ENCODE measurements at places on chromosomes 7 and 10. TPM values are rescaled to one million over a fixed set of nuclear protein-coding genes. Genes with fewer than 3 reads are reported as not detected.

GRCh38 chr7:52569151-52569550, 466.3 kb upstream of the POM121L12 start:
- no peak for DNase-seq

DNA sequence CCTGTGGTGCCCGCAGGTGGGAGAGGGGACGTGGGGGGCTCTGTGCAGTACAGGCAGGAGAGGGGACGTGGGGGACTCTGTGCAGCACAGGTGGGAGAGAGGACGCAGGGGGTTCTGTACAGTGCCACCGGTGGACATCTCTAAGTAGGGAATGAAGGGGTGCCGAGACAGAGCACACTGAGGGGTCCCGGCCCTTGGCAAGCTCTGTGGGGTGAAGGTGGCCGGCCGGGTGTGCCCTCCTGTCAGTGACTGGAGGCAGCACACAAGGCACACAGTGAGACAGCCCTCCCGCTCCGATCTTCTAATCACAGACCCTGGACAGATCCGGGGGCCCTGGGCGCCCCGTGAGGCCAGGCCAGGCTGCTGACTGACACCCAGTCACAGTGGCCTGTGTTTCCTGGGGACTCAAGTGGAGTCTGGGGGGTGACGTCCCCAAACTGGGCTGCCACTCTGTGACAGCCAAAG, 11.2 kb downstream of the GPR146 start:
- no peak for DNase-seq

GRCh38 chr10:75662715-75663114, 231.3 kb downstream of the LRMDA start:
- no peak for DNase-seq

DNA sequence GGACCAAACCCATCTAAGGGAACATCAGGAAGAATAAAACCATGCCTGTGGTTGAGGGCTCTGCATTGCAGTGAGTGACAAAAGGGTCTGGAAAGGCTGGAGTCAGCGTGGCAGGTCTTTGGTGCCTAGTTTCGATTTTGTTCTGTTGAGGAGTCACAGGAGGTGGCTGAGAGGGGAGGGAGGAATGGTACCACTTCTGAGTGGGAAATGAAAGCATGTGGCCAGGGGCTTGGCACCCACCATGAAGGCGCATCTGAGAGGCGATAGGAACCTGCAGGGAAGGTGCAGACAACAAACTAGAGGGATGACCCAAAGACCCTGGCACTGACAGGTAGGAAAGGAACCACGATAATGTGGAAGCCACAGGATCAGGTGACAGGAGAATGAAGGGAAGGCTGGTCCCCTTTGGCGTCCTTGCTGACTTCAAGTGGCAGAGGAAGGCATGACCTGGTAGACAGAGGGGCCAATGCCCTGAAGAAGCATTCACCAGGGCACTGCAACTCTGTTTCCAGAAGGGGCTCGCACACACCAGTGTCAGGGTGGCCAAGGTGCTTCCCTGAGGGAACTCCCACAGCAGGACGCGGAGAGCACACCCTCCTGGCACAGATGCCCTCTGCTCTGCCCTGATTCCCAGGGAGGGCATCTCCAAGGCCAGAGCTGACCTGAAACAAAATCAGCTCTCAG, 41.7 kb downstream of the HIPK2 start:
- DNase-seq: no peak

- no peak for DNase-seq
These were observed 439.7 kb upstream of the IGFBP3 start for GRCh38 chr7:46360811-46361210.

- DNase-seq: no peak
These were observed 525.4 kb downstream of the GALNT17 start for GRCh38 chr7:71657386-71657785.

- DNase-seq: no peak
These were observed 75.7 kb downstream of the PTPRE start for GRCh38 chr10:127982601-127983000.

DNA sequence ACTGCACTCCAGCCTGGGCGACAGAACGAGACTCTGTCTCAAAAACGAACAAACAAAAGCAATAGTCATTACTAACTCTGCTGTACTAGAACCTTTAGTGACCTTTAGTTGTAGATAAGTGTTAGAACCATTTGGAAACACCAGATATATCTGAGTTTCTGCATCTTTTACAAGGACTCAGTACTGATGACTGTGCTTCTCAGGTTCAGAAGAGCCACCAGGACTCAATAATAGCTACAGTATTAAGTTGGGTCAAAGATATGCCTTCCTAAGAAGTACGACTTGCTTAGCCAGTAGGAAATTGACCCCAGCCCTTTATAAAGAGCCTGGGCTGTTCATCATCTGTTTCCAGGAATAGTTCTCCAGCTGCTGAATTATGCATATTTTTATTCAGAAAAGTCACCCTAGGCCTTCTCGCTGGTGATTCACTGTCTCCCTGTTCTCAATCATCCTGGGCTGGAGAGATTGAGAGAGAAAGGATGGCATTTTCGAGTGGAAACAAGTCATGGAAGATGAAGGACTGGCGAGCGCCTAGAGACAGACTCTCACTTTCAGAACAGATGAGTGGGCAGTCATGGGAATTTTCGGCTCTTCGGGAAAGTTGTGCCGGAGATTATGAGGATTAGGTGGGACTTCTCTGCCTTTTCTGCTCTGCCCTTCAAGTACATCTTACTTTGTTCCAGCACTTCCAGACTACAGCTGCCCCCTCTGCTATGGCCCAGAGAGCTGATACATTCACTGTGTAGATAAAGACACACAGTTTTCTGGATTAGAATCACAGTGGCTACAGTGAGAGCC, 316.1 kb downstream of the CCDC3 start:
- no peak for DNase-seq

DNA sequence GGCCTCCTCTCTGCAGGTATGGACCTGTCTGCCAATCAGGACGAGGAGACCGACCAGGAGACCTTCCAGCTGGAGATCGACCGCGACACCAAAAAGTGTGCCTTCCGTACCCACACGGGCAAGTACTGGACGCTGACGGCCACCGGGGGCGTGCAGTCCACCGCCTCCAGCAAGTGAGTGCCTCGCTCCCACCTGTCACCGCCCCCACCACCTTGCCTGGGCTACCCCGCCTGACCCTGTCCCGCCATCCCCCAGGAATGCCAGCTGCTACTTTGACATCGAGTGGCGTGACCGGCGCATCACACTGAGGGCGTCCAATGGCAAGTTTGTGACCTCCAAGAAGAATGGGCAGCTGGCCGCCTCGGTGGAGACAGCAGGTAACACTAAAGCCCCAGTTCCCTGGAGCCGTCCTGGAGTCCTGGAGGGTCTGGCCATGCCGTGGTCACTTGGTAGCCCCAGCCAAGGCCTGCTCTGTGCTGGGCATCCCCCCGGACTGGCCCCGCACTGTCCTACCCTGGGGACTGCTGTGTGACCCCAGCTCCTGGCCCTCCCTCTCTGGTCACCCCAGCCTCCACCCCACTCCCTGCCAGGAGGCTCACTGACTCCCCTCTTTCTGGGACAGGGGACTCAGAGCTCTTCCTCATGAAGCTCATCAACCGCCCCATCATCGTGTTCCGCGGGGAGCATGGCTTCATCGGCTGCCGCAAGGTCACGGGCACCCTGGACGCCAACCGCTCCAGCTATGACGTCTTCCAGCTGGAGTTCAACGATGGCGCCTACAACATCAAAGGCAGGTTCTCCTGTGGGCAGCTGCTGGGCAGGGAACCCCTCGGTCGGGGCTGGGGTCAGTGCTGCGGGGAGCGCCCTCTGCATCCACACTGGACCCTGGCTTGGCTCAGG, 178.0 kb downstream of the RNF216 start:
- no peak for DNase-seq

The AKR1C8 gene
- total RNA-seq: not detected

The KCNIP2 gene
- total RNA-seq: 0.98 TPM

The SPDYE5 gene
- not detected for total RNA-seq
